GM10248 (cell line): ENCODE measurements at places on chromosomes 2 and 18.

- DNase-seq: no peak
Observed at GRCh38 chr2:60602388-60602787, 48.9 kb upstream of the BCL11A start.

DNA sequence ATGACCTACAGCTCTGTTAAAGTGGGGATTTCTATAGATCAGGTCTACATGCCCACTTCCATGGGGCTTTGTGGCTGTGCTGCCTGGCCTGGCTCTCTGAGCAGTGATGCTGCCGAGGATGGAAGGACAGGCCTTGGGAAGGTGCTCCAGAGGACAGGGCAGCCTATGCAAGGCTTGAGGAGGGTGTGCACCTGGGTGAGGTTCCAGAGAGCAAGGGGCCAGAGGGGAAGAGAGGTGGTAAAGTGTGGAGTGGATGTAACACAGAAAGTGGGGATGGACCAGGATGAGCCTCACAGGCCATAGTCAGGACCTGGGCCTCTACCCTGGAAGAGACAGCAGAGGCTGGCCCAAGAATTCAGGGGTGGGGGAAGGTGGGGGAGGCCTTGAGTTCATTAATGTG lies 826.4 kb downstream of the DCDC2C start:
- DNase-seq: no peak

GRCh38 chr2:64720535-64721319 lies 67.0 kb upstream of the SERTAD2 start:
- no peak for DNase-seq

DNA sequence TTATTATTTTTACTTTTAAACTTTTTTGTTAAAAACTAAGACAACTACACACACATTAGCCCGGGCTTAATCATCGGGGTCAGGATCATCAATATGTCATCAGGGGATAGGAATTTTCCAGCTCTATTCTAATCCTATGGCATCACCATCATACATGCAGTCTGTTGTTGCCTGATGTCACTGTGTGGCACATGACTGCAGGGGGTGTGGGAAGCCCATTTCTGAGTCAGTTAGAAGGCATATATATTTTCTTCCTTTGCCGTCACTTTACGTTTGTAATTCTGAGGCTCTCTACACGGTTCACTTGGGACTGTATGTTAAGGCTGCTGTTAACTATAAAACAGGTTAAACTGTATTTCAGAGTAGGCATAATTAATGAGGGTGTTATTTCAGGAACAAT lies 144.4 kb upstream of the ITGA6 start:
- no peak for DNase-seq

GRCh38 chr18:10726198-10727068 lies 200.6 kb downstream of the NAPG start:
- DNase-seq: no peak

DNA sequence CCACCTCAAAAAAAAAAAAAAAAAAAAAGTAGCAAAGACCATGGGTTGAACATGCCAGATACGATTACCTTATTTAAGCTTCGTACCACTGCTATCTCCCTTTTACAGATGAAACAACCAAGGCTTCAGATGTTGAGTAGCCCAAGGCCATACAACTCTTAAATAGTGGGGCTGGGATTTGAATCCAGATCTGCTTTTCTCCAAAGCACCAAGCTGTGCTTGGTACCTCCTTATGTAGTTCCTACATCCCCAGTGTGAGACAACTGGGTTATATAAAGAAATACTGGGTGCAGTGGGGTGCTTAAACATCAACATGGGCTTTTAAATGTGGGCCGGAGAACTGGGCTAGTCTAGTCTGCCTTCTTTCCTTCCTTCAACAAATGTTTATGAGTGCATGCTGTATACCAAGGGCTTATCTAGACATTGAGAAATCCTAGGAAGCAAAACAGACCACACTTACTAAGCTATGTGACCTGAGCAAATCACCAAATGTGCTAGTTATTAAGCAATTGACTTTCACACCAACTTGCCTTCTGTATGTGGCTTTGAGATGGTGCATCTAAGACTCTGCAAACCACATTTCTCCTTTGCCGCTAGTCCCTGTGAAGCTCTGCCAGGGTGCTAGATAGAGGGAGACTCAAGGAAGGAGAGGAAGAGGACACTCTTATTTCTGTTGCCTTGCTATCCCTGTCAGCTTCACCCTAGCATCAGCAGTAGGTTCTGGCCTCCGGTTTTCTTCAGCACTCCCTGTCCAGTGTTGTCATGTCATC lies 206.8 kb upstream of the FBXO11 start:
- DNase-seq: no peak

- peak; percentile 4 for DNase-seq
Observed at GRCh38 chr18:36199691-36200295, 12.5 kb downstream of the MOCOS start.

GRCh38 chr2:233597522-233597921 lies 19.9 kb upstream of the UGT1A8 start:
- no peak for DNase-seq

DNA sequence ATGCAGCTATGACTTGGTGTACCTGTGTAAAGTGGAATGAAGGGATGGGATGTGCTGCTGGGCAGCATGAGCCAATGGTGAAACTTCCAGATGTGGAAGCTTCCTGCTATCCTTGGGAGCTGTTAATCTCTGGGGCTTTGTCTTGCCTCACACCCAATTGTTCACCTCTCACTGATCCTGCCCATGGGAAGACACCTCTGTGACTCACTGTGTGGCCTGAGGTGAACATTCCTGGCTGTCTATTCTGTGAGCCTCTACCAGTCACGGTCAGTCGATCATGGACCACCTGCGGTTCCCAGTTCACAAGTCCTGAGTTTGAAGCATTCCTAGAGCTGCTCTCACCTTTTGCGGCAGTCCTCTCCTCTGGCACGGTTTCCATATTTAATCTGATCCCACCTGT lies 12.1 kb downstream of the NEURL3 start:
- DNase-seq: no peak

GRCh38 chr2:74036450-74037195 lies 51.9 kb downstream of the TET3 start:
- no peak for DNase-seq

DNA sequence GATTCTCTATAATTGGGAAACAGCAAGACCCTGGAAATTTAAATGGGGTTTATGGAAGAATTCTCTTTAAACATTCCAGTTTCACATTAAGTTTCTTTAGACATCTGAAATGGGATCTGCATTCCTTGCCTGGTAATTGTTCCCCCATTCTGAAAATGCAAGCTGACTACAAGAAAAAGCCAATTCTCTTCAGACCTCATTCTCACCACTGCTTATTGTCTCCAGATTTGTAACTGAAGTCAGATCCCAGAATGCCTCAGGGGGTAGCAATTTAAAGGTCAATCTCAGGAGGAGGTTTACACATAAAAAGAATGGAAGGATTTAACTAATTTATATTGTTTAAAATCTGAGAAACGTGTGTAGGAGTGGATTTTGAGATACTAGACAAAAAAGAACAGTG lies 41.2 kb downstream of the COL3A1 start:
- DNase-seq: no peak

- no peak for DNase-seq
Observed at GRCh38 chr2:86199834-86200177, 549 bp downstream of the MRPL35 start.

- no peak for DNase-seq
Observed at GRCh38 chr2:148238561-148238960, 217.7 kb downstream of the MBD5 start.

- DNase-seq: peak; percentile 30
Observed at GRCh38 chr2:14635391-14635871, 2.9 kb downstream of the LRATD1 start.

DNA sequence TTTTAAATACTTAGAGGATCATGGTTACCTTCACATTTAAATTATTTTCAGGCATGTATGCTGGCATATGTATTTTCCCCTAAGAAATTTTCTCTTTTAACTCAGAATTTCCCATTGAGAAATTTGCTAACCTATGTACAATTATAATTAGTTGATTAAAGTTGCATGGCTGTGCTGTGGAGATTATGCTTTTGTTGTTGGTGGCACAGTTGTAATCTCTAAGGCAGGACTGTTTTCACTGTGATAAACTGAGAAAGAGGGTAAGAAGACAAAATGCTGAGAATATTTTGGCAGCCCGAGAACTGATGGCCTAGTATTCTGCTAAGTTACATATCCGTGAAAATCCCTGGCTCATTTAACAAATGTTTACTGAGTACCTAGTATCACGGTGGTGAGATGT lies 1.4 kb downstream of the VRK2 start:
- DNase-seq: no peak

DNA sequence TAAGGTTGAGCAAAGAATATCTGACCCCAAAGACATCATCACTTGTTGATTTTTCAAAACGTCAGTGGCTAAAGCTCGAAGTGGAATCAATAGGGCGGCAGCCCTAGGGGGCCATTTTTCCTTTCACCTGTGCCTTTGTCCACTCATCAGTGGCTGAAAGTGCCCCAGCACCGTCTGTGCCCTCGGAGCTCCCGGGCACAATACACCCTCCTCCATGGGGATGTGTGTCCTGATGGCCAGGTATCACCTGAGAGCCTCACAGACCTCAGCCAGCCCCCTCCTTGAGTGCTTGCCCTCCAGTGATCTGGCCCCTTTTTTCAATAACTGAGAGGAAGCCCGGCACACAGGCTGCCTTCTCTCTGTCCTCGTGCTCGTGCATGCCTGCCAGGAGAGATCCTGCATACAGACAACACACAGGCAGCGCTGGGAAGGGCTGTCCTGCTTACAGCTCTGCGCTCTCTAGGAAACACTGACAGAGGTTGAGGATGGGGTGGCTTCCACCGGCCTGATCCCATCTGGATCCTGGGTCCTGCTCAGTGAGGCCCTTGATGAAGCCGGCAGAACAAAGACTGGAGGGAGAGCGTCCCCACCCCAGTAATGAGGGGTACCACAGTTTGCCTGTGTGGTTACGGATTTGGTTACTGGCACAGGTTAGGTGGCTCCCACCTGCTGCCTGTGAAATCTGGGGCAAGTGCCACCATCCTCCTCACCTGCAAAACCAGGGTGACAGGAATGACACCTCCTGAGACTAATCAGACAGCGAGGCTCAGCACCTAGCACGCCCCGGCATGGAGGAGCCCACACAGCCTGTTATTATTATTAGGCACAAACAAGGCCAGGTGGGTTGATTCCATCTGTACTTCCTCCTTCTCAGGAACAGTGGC lies 197.5 kb upstream of the RAB6C start:
- no peak for DNase-seq

- peak; percentile 18 for DNase-seq
Observed at GRCh38 chr2:59232394-59233165, 991.5 kb upstream of the FANCL start.

DNA sequence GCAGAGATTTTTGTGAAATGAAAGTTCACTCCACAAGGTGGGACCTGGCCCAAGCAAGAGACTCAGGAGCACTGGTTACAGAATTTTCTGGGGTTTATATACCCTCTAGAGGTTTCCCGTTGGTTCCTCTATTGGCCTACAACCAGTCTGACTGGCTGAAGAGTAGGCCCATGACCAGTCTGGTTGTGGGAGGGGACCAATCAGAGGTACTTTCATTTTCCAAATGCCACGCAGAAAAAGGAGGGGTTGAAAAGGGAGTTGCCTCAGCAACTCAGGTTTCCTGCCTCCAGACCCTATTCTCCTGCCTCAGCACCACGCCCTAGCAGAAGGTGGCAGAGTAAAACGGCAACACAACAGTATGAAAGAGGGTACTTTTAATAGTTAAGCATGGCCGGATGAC lies 98.4 kb downstream of the COLEC12 start:
- DNase-seq: no peak

DNA sequence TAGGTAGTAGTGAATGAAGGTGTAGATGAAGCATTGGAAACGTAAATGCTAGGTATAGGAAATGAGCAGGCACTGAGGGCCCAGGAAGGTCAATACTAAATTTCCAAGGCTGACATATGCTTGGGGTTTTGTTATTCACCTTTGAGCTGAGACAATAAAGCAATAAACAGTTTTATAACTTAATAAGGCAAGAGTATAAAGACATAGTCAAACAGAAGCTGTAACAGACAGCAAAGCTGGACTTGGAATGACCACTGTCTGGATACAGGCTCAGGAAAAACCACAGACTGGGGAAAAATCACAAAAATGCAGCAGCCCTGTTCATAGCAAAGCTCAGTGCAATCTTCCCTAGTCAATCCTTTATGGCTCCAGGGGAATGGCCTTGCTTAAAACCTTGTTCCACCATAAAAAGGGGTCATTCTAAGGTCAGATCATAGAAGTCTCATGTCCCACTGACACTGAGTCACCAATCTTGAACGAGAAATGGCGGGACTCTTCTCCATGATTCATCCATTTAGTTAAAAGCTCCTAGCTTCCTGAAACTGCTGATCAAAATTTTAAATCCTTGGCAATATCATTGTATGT lies 493.3 kb downstream of the CMPK2 start:
- no peak for DNase-seq

- no peak for DNase-seq
Observed at GRCh38 chr2:203662951-203663350, 43.5 kb upstream of the CD28 start.

DNA sequence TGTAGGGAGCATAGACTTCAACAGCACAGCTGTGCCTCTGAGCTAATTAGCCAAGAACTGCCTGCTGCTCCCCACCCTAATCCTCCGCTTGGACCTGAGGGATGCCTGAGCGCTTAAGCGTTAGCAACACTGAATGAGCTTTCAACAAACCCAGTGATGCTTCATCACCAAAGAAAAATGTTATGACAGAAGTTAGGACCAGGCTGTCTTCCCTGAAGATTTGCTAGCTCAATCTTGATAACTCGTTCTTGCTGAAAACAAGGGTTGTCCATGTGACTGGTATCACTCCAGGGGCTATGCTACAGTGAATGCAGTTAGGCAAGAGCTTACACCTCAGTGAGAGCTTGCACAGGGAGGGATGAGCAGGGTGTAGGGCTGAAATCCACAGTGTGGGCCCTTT lies 190.7 kb upstream of the SIX2 start:
- no peak for DNase-seq

GRCh38 chr2:173661586-173661985 lies 303.6 kb downstream of the SP3 start:
- DNase-seq: no peak

DNA sequence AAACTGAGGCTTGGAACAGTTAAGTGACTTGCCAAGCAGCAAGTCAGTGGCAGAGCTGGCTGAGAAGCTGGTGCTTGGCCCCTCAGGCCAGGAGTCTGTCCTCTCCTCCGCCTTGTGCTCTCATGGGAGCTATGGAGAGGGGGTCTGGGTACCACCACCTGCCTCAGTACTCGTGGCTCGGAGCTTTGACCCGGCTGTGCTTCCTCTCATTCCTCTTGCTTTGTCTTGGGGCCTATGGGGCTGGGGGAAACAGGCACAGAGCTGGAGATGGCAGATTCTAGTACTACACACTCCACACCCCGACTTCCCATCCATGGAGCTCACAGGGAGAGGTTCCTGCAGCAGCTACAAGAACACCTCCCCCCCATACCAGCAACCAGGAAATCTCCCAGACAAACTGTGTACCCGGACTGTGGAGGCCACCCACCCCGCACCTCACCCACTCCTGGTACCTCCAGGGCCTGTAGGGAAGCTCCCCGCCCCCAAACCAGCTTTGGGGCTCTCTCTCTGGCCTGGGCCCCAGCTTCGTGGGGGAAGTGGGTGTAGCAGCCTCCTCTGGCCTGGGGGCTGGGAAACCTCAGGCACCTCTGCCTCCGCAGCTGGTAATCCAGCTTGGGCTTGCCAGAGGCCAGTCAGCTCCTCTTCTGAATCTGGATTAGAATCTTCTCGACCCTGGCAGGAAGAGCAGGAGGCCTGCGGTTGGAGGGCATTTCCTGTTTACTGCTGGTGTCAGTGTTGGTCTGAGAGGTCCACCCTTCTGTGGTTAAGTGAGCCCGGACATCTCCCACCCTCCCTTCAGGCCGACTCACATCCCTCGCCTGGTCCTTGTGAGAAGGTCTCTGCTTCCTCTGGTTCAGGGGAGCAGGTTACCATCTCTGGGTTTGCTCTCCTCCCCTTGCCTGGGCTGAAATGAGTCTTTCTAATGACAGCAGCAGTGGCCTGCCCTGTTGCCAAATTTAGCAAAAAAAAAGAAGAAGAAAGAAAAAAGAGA lies 22.3 kb upstream of the RHOB start:
- DNase-seq: peak; percentile 64
